ENCODE measurements at places on chromosomes 3 and 15. TPM values are rescaled to one million over a fixed set of nuclear protein-coding genes. Genes with fewer than 3 reads are reported as not detected.

- DNase-seq: no peak
Measured at GRCh38 chr3:128173849-128174248, 20.6 kb downstream of the EEFSEC start.

DNA sequence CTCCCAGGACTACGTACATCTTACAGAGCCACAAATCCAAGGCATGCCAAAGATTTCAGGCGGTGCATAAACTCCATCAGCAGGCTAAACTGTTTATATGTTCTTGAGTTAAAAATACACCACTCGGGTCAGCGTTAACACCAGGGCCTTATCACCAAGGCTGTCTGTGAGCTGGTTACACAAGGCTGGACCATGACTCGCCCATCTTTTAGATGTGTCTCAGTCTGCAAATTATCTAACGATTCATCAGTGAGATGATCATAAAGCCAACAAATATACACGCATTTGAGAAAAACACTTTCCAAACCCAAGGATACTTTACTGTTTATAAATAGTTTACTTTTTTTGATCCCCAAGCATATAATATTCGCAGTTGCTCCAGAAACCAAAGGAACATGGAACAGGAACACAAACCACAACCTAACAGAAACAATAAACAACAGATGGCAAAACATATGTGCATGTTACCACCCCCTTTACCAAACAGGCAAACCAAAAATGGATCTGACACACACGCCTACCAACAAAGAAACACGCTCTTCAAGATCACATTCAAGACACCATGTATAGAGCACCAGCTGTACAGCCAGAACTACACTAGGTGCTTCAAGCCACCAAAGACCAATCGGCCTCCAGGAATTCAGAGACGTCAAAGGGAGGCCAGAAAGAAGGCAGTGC lies 15.4 kb downstream of the LRIG1 start:
- no peak for DNase-seq

Gene STXBP5L
- 0.16 TPM for polyA plus RNA-seq

Gene TMED3
- 62.6 TPM for polyA plus RNA-seq

Gene GOLGA6L22
- polyA plus RNA-seq: not detected
